ENCODE measurements at places on chromosomes 16 and 17.

DNA sequence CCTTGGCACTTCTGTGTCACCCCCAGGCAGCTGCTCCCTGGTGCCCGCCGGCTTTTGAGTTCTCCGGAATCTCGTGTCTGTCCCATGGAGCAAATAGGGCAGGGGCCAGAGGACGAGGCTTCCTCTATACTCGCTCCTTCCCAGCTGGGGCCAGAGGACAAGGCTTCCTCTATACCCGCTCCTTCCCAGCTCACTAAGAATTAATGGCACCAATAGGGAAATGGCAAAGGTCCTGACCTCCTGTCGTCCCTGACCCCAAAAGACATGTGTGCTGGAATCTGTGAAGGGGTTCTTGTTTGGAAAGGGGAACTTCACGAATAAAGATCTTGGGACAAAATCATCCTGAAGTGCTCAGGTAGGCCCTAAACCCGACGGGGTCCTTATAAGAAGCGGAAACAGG, 7.6 kb downstream of the SGSH start:
- no peak for DNase-seq

GRCh38 chr17:50269477-50270434, 4.5 kb upstream of the TMEM92 start:
- peak; percentile 80 for DNase-seq

DNA sequence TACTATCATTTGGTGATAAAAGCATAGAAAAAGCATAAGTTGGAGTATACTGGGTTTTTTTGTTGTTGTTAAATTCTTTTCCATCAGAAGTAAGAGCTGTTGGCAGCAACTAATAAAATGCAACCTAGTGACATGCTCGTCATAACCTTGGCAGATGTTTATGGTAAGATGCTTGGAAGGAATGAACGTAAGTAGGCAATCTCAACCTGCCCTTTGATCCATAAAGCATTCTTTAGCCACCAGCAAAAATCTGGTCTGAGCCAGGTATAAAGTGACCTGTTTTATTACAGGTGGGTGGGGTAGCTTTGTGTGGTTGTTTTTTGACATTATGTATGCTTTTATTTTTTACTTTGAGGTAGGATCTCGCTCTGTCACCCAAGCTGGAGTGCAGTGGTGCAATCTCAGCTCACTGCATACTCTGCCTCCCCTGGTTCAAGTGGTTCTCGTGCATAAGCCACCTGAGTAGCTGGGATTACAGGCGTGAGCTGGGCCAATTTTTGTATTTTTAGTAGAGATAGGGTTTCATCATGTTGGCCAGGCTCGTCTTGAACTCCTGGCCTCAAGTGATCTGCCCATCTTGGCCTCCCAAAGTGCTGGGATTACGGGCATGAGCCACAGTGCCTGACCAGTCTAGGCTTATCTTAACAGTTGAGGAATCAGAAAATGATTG, 22.0 kb downstream of the WSB1 start:
- DNase-seq, result no peak

- peak; percentile 49 for DNase-seq
These were observed 15.2 kb upstream of the HERPUD1 start for GRCh38 chr16:56916571-56917403.

- DNase-seq, result no peak
These were observed 764.7 kb upstream of the KIF2B start for GRCh38 chr17:53058031-53058430.

DNA sequence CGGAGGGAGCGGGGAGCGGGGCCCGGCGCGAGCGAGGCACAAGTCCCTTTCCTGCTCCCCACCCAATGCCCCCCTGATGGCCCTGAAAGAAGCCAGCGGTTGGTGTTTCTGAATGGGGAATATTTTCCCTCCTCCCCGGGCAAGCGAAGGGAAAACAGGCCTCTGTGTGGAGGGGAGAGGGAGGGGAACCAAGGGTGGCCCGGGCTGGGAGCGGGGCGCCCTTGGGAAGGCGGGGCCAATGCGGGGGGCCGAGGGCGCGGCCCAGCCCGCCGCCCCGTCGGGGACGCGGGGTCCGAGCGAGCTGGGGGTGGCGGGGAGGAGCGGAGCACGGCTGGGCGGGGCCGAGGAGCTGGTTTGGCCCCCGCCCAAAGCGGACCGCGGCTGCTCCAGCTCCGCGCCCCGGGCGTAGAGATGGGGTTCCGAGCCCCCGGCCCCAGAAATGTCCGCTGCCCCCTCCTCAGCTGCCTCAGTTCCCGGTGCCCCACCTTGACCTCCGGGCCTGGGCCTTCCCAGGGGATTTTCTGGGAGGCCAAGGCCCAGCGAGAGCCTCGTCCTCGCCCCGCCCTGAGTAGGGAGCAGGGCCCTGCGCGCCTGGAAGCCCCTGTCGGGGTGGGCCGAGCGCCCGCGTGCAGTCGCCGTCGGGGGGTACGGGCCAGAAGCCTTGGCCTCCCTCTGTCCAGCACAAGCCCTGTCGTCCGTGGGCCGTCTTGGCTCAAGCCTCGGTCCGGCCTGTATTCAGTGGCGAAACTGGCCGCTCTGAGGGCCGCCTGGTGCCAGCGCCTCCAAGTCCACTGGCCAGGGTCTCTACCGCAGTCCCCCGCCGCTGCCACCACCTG, 3.9 kb upstream of the HEXIM1 start:
- DNase-seq, result no peak

DNA sequence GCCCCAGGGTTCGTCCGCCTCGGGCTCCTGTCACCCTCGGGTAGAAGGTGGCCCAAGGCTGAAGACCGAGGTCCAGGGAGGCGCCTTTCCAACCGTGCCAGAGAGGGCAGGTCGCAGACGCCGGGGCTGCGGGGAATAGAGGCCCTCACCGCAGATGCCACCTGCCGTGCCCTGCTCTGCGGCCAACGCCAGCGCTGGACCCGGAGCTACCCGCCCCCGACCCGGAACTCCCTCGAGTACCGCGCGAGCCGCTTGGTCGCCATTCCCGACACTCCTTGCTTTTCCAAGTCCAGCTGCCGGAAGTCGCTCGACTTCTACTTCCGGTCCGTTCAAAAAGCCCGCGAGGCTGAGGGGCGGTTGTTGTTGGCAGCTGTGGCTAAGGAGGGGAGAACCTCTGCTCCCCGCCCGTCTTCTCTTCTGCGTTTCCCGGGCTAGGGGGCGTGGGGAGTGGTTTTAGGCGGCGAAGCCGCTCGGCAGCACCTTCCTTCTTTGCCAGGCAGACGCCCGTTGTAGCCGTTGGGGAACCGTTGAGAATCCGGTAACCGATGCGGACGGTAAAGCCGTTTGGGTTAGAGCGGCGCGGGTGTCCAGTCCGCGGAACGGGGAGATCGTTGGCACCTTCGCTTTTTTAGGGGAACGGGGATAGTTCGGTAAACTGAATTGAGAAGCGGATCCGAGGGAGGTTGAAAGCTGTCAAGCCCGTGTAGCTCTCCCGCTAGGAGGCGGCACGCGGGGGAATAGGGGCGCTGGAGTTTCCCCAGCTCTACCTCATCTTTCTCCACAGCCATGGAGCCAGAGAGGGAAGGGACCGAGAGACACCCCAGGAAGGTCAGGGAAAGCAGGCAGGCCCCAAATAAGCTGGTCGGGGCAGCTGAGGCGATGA, at the start of the genes ERI2 and REXO5:
Gene ERI2, minus strand, starts transcription at position 305 of the 883 bp plus-strand sequence. Its CDS starts 42 bp downstream, at position 263.
Gene REXO5, plus strand, starts transcription at position 360 of the 883 bp plus-strand sequence. Its CDS starts 427 bp downstream, at position 787.
- peak; percentile 85 for DNase-seq

DNA sequence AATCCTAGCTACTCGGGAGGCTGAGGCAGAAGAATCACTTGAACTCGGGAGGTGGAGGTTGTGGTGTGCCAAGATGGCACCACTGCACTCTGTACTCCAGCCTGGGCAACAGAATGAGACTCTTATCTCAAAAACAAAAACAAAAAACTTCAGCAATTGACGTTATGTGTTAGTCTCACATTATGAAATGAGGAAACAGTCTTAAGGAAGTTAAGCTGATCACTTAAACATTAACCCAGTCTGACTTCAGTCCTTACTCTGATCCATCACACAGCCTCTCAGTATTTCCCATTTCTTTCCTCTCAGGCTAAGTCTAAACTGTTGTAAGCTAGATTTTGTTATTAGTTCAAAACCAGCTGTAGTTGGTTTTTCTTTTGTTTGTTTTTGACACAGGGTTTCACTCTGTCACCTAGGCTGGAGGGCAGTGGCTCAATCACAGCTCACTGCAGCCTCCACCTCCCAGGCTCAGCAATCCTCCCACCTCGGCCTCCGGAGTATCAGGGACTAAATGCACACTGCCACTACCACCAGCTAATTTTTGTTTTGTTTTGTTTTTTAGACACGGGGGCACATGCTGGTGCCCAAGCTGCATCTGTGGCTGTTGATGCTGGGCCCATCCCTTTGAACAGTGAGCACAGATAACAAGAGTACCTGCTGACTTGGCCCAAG, 6.3 kb downstream of the JPT1 start:
- no peak for DNase-seq

GRCh38 chr17:78049609-78050008, 78.9 kb downstream of the TMC6 start:
- DNase-seq, result no peak

DNA sequence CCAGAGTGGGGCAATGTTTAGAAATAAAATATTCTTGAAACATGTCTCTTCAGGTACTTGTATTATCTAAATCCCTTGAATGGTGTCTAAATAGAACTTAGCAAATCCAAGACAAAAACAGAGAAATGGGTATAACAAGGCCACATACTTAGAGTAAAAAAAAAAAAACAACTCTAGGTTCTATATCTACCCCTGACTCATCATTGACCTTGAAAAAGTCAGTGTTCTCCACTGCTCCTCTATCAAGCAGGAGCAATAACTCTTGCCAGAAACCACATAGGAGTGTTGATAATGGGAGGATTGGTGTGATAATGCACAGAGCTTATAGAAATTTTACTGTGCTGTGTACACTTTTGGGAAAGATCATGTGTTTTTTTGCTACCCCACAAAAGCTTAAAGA, 296.6 kb upstream of the PMFBP1 start:
- DNase-seq, result no peak

Data from activated T-cell treated with anti-CD3 and anti-CD28 coated beads, Interleukin-2, amount 50 U/mL, for 48 hours (primary cell).